ENCODE measurements at places on chromosomes 2 and 18. TPM values are rescaled to one million over a fixed set of nuclear protein-coding genes. Genes with fewer than 3 reads are reported as not detected.

Gene GPR35
- total RNA-seq = 1.1 TPM

Gene BZW1
- total RNA-seq = 386 TPM

Gene STK16
- 23.4 TPM for total RNA-seq

Gene PJVK
- 0.99 TPM for total RNA-seq

Gene DSG2
- 69.7 TPM for total RNA-seq

Gene RIT2
- not detected for total RNA-seq

Gene GPC1
- total RNA-seq = 214 TPM
